ENCODE measurements at places on chromosomes 1 and 21.

- no peak for DNase-seq
Measured at GRCh38 chr1:175701590-175701989, 41.8 kb downstream of the TNR start.

DNA sequence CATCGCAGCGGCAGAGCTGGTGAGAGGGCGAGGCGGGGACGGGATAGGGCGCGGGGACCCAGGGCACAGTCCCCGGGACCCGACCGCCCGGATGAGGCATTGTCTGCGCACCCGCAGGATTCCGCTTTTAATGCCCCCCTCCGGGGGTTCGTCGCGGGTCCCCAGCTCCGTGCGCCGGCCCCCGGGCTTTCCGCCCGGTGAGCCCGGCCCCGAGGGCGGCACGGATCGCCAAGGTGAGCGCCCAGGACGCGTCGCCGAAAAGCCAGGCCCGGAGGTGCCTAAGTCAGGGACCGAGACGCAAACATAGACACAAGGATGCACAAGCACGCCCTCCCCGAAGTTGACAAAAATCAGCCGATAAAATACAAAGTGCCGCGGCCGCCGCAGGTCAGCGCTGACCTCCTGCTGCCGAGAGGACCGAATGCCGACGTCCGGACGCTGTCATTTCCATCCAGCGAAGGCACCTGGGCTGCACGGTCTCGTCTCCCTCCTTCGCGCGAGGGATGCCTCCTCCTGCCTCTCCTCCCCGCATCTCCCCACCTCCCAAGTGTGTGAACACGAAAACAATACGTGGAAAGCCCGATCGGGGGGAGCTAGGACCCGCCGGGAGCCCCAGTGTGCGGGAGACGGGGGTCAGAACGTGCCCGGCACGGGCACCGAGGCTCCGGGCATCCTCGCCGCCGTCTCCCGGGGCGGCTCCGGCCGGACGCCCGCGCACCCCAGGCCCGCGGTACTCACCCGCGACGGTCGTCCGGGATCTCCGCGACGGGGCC lies 101.1 kb upstream of the SOD1 start:
- DNase-seq = peak; percentile 56

GRCh38 chr1:228772516-228773212 lies 37.4 kb downstream of the RHOU start:
- DNase-seq = no peak

DNA sequence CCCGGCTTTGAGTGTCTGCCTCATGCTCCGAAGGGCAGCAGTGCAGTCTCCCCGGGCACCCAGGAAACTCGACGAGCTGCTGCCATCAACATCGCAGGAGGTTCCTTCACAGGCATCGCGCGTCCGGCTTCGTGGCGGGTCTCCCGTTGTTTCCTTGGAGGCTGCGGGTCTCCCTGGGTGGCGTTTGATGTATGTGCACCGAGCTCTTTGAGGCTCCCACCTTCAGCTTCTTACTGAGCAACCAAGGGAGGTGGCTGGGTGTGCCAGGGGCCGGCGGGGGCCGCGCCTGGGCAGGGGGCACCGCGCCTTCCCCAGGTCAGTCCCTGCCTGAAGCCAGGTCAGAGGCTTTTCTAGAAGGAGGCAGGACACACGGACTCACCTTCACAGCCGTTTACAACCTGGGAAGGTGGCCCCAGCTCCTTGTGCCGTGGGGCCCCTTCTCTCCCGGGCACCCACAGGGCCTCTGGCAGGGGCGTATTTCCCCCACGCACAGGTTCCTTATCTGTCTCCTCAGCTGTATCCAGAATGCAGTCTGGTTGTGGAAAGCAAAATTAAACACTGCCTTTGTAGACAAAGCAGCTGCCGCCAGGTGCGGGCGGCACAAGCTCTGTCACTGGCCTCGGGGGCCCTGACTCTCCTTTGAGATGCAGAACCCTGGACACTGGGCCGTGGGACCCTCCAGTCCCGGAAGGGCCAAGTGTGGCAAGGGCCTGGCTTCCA lies 21.7 kb upstream of the PEX10 start:
- DNase-seq = no peak
